Natural killer cell treated with Interleukin-12 subunit alpha and Interleukin-12 subunit beta and Interleukin-15 and Interleukin-18, amount 100 ng/mL, for 72 hours (primary cell): ENCODE measurements at places on chromosomes 12 and 14. TPM values are rescaled to one million over a fixed set of nuclear protein-coding genes. Genes with fewer than 3 reads are reported as not detected.

FGF6 gene
- total RNA-seq = not detected

ZNF891 gene
- 1.4 TPM for total RNA-seq

GRCh38 chr12:72074956-72075355, 136.3 kb downstream of the TPH2 start:
- H3K4me3 ChIP-seq = no peak overlapping the region
- no peaks in the 10 kb centered on the region for H3K36me3 ChIP-seq
- no peaks in the 10 kb centered on the region for H3K27me3 ChIP-seq
- DNase-seq = no peak
- H3K27ac ChIP-seq = no peak overlapping the region
- no peaks in the 10 kb centered on the region for H3K4me1 ChIP-seq

DNA sequence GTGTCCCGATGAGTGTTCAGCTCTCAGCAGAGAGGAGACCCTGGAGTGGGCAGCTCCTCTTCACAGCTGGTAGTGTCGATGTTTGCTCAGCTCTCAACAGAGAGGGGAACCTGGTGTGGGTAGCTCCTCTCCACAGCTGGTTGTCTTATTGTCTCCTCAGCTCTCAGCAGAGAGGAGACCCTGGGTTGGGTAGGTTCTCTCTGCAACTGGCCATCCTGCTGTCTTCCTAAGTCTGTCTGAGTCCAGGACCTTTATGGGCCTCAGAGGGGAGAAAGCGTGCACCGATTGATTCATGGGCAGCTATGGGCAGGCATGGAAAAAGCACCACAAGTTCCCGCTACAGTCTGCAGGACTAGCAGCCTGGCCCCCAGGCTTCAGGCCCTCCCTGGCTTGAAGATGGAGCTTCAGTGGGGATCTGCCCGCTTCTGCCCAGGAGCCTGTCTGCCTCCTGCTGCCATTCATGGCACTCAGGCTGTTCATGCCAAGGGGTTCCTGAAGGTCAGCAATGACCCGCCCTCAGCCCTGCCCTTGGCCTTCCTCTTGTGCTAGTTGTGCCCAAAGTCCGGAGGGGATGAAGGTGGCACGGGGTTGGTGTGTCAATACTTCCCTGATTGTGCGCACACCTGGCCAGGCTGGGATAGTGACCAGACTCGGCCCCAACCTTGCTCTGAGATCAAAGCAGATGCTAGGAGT, 224.2 kb downstream of the KCNC2 start:
- no peak for DNase-seq
- no peaks in the 10 kb centered on the region for H3K27me3 ChIP-seq
- H3K36me3 ChIP-seq = no peaks in the 10 kb centered on the region
- H3K4me1 ChIP-seq = no peaks in the 10 kb centered on the region
- no peak overlapping the region for H3K4me3 ChIP-seq

FAM90A1 gene
- total RNA-seq = not detected

RNASE3 gene
- total RNA-seq = not detected

DNA sequence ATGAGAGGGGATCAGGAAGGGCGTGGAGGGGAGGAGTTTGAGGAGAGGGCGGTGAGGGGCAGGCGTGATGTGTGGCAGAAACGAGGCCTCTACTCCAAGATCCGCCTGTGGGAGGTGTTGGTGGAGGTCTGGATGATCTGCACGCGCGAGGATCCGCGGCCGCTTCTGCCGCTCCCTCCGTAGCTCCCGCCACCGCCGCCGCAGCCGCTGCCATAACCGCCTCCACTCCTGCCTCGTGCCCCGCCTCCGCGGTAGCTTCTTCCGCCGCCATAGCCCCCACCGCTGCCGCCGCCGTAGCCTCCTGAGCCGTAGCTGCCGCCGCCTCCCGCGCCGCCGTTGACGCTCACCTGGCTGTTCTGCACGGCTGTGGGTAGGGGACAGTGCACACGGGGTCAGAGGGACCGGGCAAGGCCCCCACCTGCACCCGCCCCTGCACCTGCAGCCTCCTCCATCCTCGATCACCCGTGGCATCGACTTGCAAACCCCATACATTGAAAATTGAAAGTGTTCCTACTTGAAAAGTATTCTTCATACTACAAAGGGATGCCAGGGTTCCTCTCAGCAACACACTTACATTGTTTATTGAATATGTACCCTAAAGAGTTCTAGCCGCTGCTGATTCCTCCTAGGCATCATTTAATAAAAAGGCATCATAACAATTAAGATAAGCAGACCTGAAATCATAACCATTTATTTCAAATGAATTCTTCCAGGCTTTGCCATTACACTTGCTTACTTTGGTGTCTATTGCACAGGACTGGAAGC, 11.1 kb upstream of the KRT1 start:
- H3K4me1 ChIP-seq = peaks cover 53% of the 10 kb centered on the region
- peak overlapping the region; percentile 77 for H3K4me3 ChIP-seq
- no peak overlapping the region for H3K27ac ChIP-seq
- no peaks in the 10 kb centered on the region for H3K36me3 ChIP-seq

GRCh38 chr14:104973135-104973384, 5.1 kb downstream of the AHNAK2 start:
- no peaks in the 10 kb centered on the region for H3K36me3 ChIP-seq
- H3K4me1 ChIP-seq = peaks cover 9% of the 10 kb centered on the region
- no peak overlapping the region for H3K27ac ChIP-seq
- peak; percentile 51 for DNase-seq
- H3K4me3 ChIP-seq = no peak overlapping the region

DNA sequence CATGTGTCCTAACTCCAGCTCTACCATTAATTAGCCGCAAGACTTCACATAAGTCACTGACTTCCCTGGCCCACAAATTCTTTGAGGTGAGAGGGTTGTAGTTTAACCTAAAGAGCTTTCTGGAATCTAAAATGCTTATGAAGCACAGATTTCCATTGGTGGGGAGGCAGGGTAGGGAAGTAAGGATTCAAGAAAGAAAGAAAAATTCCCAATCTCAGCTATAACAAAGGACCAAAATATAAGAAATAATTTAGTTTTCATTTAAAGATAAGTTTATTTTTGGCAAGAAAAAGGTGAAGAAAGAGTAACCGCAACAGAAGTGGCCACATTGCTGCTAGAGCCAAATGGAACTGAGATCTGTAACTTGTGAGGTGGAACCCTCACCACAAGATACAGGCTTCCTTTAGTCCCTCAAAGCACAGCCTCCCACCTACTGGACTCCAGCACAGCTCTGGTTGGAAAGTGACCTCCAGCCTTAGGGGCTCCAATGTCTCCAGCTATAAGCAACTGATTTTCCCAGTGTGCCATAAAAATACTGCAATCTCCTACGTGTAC, 23.6 kb downstream of the DAD1 start:
- H3K4me1 ChIP-seq = peaks cover 83% of the 10 kb centered on the region
- H3K27me3 ChIP-seq = no peaks in the 10 kb centered on the region
- H3K27ac ChIP-seq = peak overlapping the region; percentile 100
- peaks cover 11% of the 10 kb centered on the region for H3K36me3 ChIP-seq
- no peak for DNase-seq
- peak overlapping the region; percentile 85 for H3K4me3 ChIP-seq

DNA sequence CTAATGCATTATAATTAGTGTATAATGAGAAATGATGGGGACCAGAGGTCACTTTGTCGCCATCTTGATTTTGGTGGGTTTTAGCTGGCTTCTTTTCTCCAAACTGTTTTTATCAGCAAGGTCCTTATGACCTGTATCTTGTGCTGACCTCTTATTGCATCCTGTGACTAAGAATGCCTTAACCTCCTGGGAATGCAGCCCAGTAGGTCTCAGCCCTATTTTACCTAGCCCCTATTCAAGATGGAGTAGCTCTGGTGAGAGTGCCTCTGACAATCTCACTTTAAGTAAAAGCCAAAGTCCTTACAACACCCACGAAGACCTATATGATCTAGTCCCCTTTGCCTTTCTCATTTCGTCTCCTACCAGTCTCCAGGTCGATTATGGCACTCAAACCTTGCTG, 28.3 kb upstream of the STRAP start:
- H3K27me3 ChIP-seq = peaks cover 19% of the 10 kb centered on the region
- no peak overlapping the region for H3K4me3 ChIP-seq
- no peaks in the 10 kb centered on the region for H3K36me3 ChIP-seq
- no peak overlapping the region for H3K27ac ChIP-seq
- DNase-seq = no peak
- no peaks in the 10 kb centered on the region for H3K4me1 ChIP-seq

DNA sequence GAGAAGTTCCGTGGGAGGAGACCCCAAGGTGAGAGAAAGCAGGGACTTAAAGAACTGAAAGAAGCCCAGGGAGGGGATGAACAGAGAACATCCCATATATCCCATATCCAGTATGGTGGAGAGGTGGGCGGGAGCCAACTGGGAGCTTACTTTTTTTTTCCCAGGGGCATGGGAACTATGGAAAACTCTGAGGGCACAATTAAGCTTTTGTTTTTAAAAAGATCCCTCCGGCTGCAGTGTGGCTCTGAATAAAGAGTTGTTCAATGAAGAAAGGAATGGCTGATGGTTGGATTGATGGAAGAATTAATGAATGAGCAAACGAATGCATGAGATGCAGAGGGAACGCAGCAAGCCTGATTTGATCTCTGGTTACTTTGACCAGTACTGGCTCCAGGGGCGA, 12.6 kb downstream of the NTF3 start:
- H3K36me3 ChIP-seq = no peaks in the 10 kb centered on the region
- DNase-seq = no peak
- peaks cover 33% of the 10 kb centered on the region for H3K27me3 ChIP-seq
- no peaks in the 10 kb centered on the region for H3K4me1 ChIP-seq

GRCh38 chr12:113837528-113838296, 128.4 kb downstream of the RBM19 start:
- H3K27ac ChIP-seq = no peak overlapping the region
- no peak for DNase-seq
- peaks cover 6% of the 10 kb centered on the region for H3K36me3 ChIP-seq
- no peaks in the 10 kb centered on the region for H3K4me1 ChIP-seq
- H3K4me3 ChIP-seq = no peak overlapping the region

SDR9C7 gene
- not detected for total RNA-seq

COQ10A gene
- 26.1 TPM for total RNA-seq

- DNase-seq = no peak
- no peak overlapping the region for H3K4me3 ChIP-seq
- H3K27me3 ChIP-seq = no peaks in the 10 kb centered on the region
- H3K27ac ChIP-seq = no peak overlapping the region
These were observed 2.8 kb upstream of the ACADS start for GRCh38 chr12:120722784-120723183.

CLEC9A gene
- not detected for total RNA-seq

CLEC4C gene
- total RNA-seq = not detected

DNA sequence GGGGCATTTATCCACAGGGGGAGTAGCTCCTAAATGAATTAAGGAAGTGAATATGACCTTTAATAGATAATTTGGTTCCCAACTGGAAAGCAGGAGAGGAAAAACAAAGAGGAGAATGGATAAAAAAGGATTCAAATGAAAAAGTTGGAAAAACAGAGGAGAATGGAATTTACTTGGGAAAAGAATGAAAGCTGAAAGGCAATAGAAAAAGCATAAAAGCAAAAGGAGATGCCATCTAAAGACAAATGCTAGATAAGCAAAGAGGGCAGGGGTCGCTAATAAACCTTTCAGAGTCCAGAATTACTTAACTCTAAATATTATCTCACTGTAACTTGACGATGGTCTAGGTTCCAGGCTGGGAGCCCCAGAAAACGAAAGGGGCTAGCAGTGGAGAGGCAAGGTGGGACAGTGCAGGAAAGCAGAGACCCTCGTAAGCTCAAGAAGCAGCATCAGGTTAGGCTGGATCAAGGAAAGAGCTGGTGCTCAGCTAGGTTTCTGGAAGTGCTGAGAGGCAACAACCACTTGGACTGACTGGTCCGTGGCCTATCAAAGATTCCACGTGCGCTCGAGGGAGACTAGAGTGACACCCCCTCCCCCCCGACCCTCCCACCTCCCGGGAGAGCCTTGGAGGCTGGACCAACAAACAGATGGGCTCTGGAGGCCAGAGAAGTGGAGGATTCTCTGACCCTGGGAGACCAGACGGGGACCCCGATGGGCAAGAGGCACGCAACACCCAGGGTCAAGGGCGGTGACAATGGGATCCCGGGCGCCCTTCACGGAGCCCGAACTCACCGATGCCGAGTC, 1.2 kb downstream of the SLC2A13 start:
- peaks cover 34% of the 10 kb centered on the region for H3K4me1 ChIP-seq
- peak overlapping the region; percentile 29 for H3K27ac ChIP-seq
- H3K27me3 ChIP-seq = no peaks in the 10 kb centered on the region
- no peaks in the 10 kb centered on the region for H3K36me3 ChIP-seq
- no peak for DNase-seq
